ENCODE measurements at places on chromosomes 7 and 10.

- no peak for DNase-seq
Measured at GRCh38 chr7:122166740-122167139, 22.7 kb upstream of the AASS start.

DNA sequence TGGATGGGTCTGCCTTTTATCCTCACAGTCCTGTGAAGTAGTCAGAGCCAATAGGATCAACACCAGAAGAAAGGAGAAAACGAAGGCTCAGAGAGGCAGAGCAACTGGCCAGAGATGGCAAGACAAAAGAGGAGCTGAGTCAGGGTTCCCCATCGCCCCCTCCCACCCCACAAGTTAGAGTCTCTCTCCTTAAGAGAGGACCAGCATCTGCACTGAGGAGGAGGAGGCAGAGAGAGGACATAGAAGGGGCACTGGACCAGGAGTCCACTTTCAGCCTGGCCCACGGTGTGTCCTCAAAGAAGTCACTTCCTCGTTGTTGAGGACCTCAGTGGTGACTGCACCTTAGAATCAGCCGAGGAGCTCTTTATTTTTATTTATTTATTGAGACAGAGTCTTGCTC lies 11.6 kb downstream of the SPOCK2 start:
- no peak for DNase-seq

DNA sequence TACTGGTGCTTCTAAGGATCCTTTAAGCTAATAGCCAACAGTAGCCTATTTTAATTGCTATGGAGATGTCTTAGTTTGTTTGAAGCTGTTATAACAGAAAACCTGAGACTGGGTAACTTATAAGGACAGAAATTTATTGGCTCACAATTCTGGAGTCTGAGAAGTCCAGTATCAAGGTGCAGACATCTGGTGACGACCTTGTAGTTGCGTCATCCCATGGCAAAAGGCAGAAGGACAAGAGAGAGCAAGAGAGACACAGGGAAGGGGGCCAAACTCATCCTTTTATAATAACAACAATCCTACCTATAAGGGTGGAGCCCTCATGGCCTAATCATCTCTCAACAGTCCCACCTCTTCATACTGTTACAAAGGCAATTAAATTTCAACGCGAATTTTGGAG lies 39.1 kb downstream of the NRCAM start:
- DNase-seq = no peak

GRCh38 chr10:33093362-33093761 lies 135.3 kb upstream of the ITGB1 start:
- DNase-seq = no peak

- no peak for DNase-seq
Measured at GRCh38 chr10:103581499-103581898, 88.0 kb downstream of the NEURL1 start.

- no peak for DNase-seq
Measured at GRCh38 chr10:48940372-48940771, 732 bp upstream of the LRRC18 start.

DNA sequence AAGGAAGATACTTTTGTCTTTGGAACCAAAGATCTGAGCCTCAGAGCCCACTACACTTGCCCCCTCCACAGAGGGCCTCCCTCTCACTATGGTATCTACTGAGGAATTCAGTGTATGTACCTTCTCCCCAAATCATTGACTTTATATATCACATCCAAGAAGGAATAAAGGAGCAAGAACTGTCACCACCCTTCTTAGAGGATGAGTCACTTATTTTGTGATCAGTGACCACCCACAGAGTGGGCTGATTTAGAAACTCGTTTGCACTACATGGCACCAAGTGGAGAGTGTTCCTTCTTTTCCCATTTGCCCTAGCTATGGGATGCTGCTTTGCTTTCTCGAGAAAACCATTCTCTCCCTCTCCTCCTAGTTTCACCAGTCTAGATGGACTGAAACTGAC lies 5.7 kb downstream of the TMEM243 start:
- no peak for DNase-seq

- peak; percentile 3 for DNase-seq
Measured at GRCh38 chr10:49571388-49571787, 32.5 kb upstream of the ERCC6 start.

- DNase-seq = peak; percentile 88
Measured at GRCh38 chr7:93921607-93922566, at the start of gene GNG11. TSS of gene GNG11 (plus strand) at chr7:93921735. CDS start at chr7:93922138, 403 bp downstream.

DNA sequence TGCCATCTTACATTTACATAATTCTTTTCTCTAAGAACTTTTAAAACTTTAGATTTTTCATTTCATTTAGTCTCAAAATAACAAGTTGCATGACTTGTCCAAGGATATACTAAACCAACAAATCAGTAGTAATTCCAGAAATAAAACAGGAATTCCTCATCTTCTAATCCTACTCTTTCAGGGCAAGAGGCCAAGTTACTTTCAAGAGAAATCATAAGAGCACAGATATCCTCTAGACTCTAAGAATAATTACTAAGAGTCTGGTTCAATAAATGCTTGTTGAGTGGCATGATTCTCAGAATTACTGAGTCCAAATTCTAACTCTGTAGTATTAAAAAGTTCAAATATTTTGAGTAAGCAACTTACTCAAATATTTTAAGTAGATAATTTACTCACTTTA lies 12.9 kb downstream of the PDZD8 start:
- no peak for DNase-seq

DNA sequence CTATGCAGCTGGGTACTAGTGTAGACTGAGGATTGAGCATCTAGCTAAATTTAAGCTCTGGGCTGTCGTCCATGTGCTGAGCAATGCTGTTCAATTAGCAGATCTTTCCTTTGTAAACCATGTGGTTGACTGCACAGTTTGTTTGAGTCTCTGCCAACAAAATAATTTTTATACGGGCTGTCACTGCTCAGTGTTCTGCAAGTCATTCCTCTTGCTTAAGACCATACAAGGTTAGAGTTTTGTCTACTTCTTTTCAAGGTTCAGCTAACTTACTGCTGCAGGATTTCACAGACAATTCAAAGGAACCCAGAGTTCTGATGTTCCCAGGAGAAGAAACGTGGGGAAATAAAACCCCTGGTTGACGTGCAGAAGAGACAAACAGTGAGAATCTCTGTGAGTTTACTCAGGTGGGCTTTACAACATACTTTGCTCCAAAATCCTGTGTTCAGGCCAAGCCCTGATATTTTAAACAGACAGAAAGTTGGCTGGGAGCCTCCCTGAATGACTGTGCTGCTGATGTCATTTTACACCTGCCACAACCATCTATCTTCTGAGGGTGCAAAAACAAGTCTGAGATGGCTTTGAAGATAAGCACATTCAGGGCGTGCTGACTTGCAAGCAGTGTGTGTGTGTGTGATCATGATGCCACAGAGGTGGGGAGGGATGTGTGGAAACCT lies 177.1 kb upstream of the SVIL start:
- DNase-seq = peak; percentile 67

- peak; percentile 55 for DNase-seq
Measured at GRCh38 chr10:132363921-132364593, 32.1 kb downstream of the LRRC27 start.

GRCh38 chr10:71641986-71642385 lies 77.6 kb downstream of the C10orf105 start:
- no peak for DNase-seq

- DNase-seq = no peak
Measured at GRCh38 chr7:129574487-129574886, 37.0 kb upstream of the NRF1 start.

GRCh38 chr10:126294451-126294850 lies 93.8 kb downstream of the ADAM12 start:
- no peak for DNase-seq

DNA sequence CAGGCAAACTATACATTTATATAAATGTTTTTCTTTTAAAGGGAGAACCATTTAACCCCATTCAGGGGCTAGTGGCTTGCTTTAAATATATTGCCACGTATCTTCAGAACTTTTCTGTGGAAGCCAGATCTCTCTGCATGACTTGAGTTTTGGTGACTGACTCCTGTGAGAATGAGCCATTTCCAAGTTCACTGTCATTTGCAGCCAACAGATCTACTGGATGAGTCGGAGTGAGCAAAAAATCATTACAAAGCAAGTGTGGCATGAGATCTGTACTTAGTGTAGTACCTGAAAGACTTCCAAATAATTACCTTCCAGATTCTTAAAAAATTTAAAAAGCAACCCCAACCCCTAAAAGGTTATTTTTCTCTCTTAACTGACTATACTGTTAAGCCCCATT lies 45.6 kb downstream of the PDSS1 start:
- DNase-seq = no peak

DNA sequence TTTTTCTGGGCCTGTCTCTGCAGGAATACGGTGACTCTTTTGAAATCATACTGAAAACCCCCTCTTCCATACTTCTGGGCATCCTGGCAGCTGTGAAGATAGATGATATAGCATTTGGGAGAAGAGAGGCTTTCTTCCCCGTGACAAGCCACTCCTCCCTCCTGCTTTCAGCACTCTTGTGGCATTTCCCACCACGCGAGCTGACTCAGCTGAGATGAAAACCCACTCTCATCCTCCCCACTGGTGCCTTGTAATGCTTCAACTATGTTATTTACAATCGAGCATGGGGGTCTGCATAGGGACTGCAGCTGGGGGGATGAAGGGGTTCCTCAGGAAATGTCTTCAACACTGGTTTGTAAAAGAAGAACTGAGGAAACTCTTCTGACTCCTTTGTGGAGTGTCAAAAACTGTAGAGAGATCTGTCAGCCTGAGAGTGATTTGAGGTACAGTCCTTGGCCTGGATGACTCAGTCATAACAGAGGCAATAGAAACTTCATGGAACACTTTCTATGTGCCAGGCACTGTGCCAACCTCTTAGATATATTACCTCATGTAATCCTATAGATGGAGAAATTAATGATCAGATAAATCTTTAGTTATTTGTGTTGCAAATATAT lies 1.7 kb upstream of the TBATA start:
- DNase-seq = no peak

DNA sequence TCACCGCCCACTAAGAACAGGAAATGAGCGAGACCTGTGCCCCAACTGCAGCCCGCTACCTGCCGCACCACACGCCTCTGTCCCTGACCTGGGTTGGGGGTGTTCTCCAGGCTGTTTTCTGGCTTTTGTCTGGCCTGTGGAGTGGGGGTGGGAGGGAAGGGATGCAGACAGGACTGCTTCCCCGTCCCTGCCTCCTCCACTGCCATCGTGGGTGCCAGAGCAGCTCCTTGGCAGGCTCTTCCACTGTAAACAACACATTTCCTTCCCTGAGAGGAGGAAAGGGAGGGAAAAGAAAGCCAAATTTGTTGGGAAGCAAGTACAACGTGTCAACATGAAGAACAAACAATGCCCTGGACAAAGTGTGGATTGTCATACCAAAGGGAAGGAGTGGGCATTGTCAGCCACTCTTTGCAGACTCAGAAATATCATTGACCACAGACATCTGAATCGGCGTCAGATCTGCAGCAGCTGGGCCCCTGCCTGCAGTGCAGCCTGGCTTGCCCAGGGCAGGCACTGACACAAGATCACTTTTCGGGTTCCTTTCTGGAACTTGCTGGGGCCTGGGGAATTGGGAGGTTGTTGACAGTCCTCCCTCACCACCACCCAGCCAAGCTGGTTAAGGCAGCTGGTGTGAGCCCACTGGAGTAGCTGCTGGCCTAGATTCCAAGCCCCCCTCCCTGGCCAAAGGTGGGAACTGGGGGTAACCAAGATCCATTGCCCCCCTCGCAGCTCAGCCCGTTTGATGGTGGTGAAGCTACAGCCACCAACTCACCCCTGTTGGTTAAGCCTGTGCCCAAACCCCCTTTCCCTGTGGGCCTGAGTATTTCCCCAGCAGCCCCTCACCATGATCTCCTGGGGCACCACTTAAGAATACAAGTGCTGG lies 22.6 kb upstream of the TRIM8 start:
- DNase-seq = no peak

DNA sequence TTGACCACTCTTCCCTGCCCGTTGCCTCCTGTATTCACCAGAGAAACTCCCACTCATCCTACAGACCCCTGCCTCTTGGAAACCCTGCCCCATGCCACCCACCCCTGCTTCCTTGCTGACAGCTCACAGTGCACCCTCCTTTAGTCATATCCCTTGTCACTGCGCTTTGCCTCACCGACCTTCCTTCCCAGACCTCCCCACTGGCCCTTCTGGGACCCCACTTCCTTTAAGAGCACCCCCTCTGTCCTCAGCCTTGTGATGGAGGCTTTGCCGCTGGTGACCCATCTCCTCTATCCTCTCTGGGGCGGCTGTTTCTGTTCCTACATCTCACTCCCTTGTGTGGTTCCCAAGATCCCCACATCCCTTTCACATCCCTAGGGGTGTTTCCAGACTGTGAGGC lies 92.8 kb upstream of the ZMIZ1 start:
- DNase-seq = no peak

- DNase-seq = no peak
Measured at GRCh38 chr7:47451851-47452205, 130.1 kb downstream of the TNS3 start.

DNA sequence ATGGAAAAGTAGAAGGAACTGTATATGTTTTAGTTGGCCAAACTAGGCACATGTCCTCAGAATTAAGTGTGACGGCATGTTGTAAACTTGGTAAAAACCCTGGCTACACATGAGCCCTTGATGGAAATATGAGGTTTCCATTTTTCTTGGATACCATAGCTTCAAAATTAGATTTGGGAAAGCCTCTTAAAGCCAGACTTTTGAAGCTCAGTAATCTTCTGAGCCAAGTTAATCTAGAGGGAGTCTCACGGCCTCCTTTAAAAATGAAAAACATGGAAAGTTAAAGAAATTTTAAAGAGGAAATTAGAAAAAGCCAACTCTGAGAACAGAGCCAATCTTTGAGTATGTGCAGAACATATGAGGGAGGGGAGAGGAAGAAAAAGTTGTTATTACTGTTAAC lies 376.0 kb downstream of the CTNNA3 start:
- DNase-seq = peak; percentile 55

GRCh38 chr10:99766302-99766681 lies 16.1 kb upstream of the ABCC2 start:
- no peak for DNase-seq

- no peak for DNase-seq
Measured at GRCh38 chr7:143296686-143297085, 8.5 kb downstream of the CASP2 start.

DNA sequence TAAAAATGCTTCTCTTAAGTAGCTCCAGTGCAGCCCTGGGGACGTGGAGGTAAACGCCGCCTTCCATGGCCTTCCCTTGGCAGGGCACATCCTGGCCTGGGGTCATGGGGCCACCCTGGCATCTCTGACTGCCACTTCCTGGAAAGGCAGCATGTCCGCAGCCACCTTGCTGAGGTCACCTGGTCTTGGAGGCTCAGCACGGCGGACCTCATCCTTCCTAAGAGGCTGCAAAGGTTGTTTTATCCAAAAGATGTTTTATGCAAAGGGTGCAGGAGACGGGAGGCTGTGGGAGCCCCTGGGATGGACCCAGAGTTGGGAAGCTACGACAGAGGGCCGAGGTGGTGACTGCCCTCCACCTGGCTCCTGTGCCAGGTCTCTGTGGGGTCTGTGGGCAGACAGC lies 106.0 kb downstream of the TCERG1L start:
- DNase-seq = no peak

- no peak for DNase-seq
Measured at GRCh38 chr10:68146133-68146532, 36.8 kb downstream of the MYPN start.

GRCh38 chr10:11776080-11776479 lies 33.9 kb downstream of the ECHDC3 start:
- no peak for DNase-seq

GRCh38 chr7:44061645-44062179 lies 3.7 kb downstream of the PGAM2 start:
- DNase-seq = no peak
